ENCODE measurements at places on chromosomes 3 and 15. TPM values are rescaled to one million over a fixed set of nuclear protein-coding genes. Genes with fewer than 3 reads are reported as not detected.

The C2CD4A gene
- polyA plus RNA-seq = 0.10 TPM

The P2RY14 gene
- polyA plus RNA-seq = not detected

The LEKR1 gene
- polyA plus RNA-seq = 0.07 TPM

The SYNPR gene
- not detected for polyA plus RNA-seq

The STAC gene
- polyA plus RNA-seq = 0.03 TPM

The SLC24A5 gene
- polyA plus RNA-seq = not detected

Measured in endothelial cell of umbilical vein (primary cell).